Pancreas (tissue), 10 donors: ENCODE measurements at places on chromosomes 5 and 9. TPM values are rescaled to one million over a fixed set of nuclear protein-coding genes. Genes with fewer than 3 reads are reported as not detected.

DNA sequence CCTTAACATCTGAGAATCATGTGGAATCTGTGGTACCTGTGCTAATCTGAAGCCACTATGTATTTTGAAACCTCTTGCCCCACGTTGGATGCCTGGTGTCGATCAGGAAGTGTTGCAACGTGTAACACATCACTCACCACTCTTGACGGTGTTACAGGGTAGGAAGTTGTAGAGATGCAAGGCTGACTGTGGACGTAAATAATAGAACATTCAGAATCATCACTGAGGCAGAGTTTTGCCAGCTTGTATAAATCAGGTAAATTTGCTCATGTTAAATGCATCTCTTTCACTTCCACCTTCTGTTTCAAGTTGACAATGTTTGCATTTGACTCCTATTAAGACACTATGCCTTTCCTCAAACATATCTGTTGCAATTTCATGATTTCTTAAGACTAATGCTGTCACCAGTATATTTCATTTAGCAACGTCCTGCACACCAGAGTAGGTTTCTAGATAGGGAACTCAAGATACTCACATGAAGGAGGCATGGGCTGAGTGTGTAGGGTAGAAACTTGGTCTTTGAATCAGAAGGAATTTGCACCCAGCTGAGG, 38.1 kb downstream of the BASP1 start:
- peaks cover 3% of the 10 kb centered on the region for H3K27me3 ChIP-seq
- H3K4me3 ChIP-seq: no peak overlapping the region
- H3K27ac ChIP-seq: no peak overlapping the region

- no peaks in the 10 kb centered on the region for H3K27me3 ChIP-seq
- H3K27ac ChIP-seq: peak overlapping the region; percentile 85
- no peaks in the 10 kb centered on the region for H3K36me3 ChIP-seq
- DNase-seq: peak; percentile 89
- peak overlapping the region; percentile 68 for H3K4me3 ChIP-seq
These were observed 1.5 kb downstream of the VAV2 start for GRCh38 chr9:133990366-133991213.

DNA sequence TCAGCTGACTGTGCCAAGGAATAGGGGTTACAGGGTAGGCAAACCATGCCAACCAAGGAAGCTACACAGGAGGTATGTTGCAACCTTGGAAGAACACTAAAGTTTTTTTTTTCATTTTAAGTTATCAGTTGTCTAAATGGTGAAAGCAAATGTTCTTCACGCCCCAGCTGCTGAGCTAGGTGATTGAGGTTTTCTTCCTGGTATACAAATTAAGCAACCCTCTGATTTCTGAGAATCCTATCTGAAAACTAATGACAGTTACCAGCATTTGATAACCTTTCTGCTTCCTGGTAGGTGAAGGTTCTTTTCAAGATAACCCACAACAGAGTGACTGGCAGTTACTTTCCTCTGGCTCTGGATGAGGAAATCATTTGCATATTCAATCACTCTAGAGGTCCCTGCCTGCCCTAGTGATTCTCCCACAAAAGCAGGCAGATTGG, 194.9 kb downstream of the ATP10B start:
- H3K27me3 ChIP-seq: no peaks in the 10 kb centered on the region
- no peak overlapping the region for H3K4me3 ChIP-seq
- no peaks in the 10 kb centered on the region for H3K36me3 ChIP-seq
- no peak for DNase-seq
- peaks cover 29% of the 10 kb centered on the region for H3K4me1 ChIP-seq
- H3K27ac ChIP-seq: no peak overlapping the region

- DNase-seq: no peak
- no peak overlapping the region for H3K27ac ChIP-seq
- no peaks in the 10 kb centered on the region for H3K36me3 ChIP-seq
- H3K27me3 ChIP-seq: no peaks in the 10 kb centered on the region
These were observed 46.2 kb downstream of the LIX1 start for GRCh38 chr5:97096191-97096590.

GRCh38 chr5:9013147-9013546, 532.7 kb downstream of the SEMA5A start:
- H3K36me3 ChIP-seq: no peaks in the 10 kb centered on the region
- H3K27ac ChIP-seq: no peak overlapping the region
- H3K27me3 ChIP-seq: no peaks in the 10 kb centered on the region
- no peak for DNase-seq
- no peak overlapping the region for H3K4me3 ChIP-seq

- no peak for DNase-seq
- no peaks in the 10 kb centered on the region for H3K4me1 ChIP-seq
- no peak overlapping the region for H3K4me3 ChIP-seq
- no peak overlapping the region for H3K27ac ChIP-seq
These were observed 118.6 kb downstream of the SEMA6A start for GRCh38 chr5:116456036-116456435.

The COL15A1 gene
- 7.0 TPM for polyA plus RNA-seq

The GARNL3 gene
- polyA plus RNA-seq: 4.8 TPM
